ENCODE measurements at places on chromosomes 7 and 10. TPM values are rescaled to one million over a fixed set of nuclear protein-coding genes. Genes with fewer than 3 reads are reported as not detected.

HOXA5 gene
- total RNA-seq: 25.2 TPM

EIF5AL1 gene
- 0.16 TPM for total RNA-seq

GOLGA7B gene
- total RNA-seq: 0.40 TPM

PFKP gene
- total RNA-seq: 64.3 TPM

DNA sequence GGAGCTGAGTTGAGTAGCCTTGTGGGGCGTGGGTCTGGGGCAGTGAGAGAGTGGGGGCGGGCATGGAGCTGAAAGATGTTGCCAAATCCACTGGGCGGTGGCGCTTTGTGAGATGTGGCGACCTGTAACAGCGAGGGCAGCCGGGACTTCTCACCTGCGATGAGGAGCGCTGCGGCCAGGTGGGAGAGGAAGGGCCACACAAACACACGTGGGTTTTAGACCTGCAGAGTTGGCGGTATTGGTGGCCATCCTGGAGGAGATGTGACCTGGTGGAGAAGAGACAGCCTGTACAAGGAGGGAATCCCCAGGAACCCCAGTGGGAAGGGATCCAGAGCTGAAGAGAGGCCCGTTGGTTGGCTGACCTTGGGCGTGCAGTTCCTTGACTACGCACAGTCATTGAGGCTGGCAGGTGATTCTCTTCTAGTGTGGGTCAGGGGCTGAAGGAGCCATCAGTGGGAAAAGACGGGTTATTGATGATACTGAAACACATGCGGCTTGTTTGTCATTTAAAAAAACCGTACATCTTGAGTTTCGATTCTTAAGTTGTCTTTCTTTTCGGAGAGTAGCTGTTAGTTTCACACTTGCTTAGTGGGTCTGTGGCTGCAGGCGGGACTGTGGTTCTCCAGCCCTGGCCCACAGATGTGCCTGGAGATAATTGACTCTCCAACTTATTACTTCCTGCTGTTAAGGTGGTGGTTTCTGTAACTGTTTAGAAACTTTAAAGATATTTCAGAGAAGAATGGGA, 2.4 kb downstream of the CHST12 start:
- ATAC-seq: no peak

GRCh38 chr7:85479918-85480643, 293.2 kb upstream of the SEMA3D start:
- ATAC-seq: no peak

GRCh38 chr7:103685646-103686045, 239.6 kb upstream of the SLC26A5 start:
- ATAC-seq: no peak

- ATAC-seq: peak; percentile 26
These were observed 186.2 kb downstream of the CXCL12 start for GRCh38 chr10:44198780-44199097.

DNA sequence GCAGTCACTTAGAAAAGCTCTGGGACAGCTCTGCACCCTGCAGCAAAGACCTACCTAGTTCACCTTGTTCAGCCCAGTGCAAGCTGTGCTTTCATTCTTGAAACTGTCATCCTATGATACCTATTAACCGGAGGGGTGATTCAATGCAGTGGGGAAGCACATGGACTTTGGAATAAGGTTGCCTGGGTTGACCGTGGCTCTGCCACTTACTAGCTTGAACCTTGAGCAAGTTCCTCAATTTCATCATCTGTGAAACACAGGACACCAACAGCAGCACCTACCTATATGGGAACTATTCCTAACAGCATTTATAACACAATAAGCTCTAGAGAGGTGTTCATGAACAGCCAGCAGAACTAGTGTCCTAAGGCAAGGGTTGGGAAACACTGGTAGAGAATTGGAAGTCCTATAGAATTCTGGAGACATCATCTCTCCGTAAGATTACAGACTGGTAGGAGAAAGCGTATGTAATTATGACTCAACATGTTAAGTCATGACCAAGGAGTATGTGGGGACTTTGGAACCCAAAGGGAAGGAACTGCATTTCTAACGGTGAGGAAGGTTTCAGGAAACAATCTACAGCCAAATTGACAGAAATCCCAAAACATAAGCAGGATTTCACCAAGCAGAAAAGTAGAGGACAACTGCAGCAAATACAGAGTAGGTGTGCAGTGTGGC, 270.0 kb downstream of the USP6NL start:
- ATAC-seq: no peak

- no peak for ATAC-seq
These were observed 240.2 kb downstream of the BUB3 start for GRCh38 chr10:123394382-123394781.

Data from gastroesophageal sphincter (tissue), 4 donors.